ENCODE measurements at places on chromosomes 7 and 10.

DNA sequence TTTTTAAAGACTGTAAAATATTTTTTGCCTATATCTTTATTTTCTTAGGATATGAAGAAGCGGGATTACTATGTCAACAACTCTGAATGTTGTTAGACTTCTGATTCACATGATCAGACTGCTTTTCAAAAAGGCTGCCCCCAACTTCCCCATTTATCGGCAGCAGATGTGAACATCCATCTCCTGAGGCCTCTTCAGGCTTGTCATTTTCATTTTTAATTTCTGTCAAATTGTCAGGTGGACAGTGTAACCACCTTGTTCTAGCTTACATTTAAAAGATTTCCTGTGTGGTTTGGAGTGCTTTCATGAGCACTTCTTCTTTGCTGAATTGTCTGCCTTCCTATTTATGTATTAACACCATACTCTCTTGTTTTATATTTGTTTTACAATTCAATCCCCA is 78.8 kb upstream of the GSDME start:
- no peak for DNase-seq

DNA sequence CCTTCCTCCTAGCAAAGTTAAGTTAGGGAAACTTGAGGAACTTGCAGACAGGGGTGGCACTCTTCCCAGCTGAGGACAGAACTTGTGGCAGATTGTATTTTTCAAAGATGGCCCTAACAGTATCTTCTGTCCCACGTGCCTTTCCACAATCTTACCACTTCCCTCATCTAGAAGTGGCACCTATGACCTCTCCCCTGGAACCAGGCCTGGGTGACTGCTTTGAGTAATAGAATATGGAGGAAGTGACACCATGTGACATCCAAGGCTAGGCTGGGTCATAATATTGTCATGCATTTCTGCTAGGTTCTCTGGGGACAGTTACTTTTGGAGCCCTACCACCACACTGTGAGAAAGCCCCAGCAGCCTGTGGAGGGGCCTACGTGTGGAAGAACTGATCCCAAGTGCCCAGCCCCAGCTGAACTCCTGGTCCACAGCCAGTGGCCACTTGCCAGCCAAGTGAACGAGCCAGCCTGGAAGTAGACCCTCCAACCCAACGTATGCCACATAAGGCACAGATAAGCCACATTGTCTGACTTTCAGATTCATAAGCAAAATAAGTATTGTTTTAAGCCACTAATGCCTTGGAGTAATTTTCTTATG is 193.7 kb downstream of the PTPN20 start:
- DNase-seq = peak; percentile 3

DNA sequence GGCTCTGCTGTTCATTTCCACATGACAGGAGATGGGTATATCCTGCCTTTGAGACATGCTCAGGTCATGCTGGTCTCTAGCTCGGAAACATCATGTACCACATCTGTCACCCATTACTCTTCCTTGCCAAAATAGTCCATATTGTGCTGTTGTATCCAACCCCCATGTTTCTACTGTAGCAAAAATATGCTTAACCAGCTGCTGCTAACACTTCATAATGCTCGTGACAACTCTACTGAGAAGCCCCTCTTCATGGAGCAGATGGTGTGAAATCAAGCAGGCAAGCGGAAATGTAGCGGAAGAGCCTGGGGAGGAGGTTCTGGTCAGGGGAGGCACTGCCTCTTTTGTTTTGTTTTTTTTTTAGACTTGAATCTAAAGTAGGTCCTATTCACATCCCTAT is 82.9 kb downstream of the NPY start:
- DNase-seq = no peak

DNA sequence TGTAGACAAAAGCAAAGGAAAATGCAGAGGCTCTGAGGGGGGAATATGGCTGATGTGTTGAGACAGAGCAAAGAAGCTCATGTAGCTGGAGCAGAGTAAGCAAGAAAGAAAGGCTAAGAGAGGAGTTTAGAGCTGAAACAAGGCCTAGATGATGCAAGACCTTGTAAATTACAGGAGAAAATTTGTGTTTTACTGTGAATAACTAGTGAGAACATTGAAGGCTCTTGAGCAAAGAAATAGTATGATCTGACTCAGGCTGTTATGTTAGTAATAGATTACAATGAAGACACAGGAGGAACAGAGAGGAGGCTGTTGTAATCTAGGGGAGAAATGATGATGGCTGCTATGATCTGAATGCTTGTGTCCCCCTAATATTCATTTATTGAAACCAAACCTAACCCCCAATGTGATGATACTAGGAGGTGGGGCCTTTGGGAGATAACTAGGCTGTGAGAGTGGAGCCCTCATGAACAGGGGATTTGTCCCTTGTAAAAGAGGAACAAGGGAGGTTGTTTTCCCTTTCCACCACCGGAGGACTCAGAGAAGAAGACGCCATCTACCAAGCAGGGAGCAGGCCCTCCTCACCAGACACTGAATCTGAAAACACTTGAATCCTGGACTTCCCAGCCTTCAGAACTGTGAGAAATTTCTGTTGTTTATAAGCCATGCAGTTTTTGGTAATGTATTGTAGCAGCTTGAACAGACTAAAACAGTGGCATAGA is 394.9 kb downstream of the HTR7 start:
- DNase-seq = peak; percentile 11

GRCh38 chr10:98086837-98087708 is 47.4 kb upstream of the R3HCC1L start:
- no peak for DNase-seq

DNA sequence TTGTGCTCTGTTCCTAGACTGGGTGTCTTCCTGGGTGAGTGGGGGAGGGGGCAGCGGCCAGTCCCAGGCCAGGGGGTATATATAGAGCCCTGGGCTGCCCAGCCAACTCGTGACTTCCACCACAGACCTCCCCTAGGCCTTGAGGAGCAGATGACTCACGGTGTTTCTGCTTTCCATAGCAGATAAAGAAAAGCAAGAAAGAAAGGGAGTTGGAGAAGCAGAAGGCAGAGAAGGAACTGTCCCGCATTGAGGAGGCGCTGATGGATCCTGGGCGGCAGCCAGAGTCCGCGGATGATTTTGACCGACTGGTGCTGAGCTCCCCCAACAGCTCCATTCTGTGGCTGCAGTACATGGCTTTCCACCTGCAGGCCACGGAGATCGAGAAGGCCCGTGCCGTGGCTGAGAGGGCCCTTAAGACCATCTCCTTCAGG is 10.1 kb downstream of the CALHM2 start:
- no peak for DNase-seq

- DNase-seq = no peak
Measured at GRCh38 chr7:171912-172515, 20.4 kb upstream of the FAM20C start.

GRCh38 chr7:126658684-126659083 is 594.1 kb downstream of the GRM8 start:
- DNase-seq = no peak

GRCh38 chr7:98599886-98600285 is 17.2 kb upstream of the NPTX2 start:
- no peak for DNase-seq

DNA sequence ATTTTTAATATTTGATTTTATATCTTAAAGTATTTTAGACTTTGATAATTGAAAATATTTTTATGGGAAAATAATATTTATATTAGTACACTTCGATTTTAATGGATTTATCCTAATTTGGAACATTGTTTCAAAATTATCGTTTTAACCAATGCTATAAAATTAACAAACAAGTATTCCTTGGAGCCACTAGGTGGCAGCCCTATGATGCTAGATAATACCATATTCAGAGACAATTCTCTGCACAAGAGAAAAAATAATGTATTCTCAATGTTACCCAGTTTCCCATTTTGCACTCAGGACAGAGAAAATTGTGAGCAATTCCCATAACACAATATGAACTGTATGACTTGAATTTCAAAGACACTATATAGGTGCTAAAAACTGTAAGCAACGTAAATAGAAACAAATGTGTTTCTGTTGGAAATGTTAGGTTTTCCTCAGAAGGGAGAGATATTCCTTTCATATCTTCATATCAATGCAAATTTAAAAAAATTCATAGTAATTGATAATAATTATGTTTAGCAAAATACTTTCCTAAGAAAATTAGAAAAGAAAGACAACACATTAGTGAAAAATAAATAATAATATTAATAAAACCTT is 237.8 kb downstream of the SEMA3E start:
- DNase-seq = peak; percentile 40

DNA sequence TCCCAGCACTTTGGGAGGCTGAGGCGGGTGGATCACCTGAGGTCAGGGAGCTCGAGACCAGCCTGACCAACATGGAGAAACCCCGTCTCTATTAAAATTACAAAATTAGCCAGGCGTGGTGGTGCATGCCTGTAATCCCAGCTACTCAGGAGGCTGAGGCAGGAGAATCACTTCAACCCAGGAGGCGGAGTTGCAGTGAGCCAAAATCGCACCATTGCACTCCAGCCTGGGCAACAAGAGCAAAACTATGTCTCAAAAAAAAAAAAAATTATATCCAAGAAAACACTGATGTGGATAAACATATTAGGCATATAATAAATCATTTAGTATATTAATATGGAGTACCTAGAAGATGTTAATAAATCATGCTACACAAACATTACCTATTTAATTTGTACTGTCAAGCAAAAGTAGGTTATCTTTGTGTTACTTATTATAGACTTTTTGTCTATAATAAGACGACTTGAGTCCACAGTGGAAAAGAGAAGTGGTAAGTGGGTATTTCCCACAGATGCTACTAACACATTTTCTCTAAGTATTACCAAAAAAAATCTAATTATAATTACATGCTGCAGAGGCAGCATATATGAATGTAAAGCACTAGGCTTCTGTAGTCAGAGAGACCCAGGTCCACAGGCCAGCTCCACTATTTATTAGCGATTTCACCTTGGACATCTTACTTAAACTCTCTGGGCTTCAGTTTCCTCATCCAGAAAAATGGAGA is 34.5 kb downstream of the DNMBP start:
- no peak for DNase-seq

- no peak for DNase-seq
Measured at GRCh38 chr10:6513476-6513875, 66.6 kb downstream of the PRKCQ start.

DNA sequence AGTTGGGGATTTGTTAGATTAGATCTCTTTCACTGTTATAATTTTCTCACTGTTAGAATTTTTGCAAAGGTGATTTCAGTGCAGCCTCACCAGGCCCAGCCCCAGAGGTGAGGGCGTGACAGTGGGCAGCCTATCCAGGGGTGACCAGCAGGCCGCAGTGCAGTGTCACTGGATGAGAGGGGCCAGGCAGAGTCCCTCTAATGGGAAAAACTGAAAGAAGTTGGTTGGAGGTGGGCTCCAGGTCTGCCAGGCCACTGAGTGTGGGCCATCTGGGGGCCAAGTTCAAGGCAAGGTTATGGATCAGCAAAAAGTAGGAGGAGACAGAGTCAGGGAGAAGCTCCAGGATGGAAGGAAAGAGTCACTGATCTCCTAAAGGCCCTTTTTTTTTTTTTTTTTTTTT is 90.5 kb upstream of the SDK1 start:
- no peak for DNase-seq

GRCh38 chr10:71279590-71280170 is 39.4 kb upstream of the SLC29A3 start:
- no peak for DNase-seq

- no peak for DNase-seq
Measured at GRCh38 chr7:259751-260405, 30.1 kb upstream of the FOXL3 start.

- no peak for DNase-seq
Measured at GRCh38 chr7:159083001-159083697, 61.5 kb downstream of the VIPR2 start.

DNA sequence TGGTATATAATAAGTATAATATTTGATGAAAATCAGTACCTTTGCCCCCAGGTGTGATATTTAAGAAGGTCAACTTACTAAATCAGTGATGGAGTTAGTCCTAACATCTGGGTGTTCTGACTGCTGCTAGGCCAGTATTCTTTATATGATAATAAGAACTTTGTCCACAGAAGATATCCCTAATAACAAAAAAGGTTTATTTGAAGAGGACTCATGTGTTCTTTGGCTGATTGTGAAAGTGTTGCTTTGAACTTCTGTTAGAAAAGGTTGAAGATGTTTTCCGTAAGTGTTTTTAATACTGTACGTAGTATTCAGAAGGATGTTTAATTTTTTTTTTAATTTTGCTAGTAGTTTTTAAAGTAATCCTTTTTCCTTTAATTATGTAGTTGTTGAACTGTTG is 10.2 kb downstream of the PTEN start:
- DNase-seq = no peak

DNA sequence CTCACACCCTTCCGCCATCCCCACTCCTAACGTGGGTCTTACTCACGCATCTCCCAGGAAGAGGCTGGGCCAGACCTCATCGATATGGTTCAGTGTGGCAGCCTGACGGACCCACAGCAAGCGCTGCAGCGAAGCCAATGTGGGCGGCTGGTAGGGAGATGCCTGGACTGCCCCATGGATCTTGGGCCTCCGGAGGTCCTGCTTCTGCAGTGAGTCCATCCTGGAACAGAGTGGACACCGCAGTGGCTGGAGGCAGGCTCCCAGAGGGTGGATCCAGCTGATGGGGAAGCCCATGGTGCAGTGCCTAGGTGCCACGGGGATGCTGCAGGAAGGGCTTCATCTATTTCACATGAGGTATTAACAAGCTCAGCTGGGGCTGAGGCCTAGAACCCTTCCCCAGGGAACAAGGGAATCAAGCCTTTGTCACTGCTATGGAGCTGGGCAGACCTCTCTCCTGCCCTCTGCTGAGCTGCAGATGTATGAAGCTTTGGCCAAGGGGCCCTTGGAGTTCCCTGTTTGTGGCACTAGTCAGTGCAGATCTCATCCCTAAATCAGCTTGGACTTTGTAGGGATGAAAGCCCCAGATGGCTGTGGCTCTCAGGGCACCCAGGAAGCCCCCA is 13.7 kb upstream of the SAMD8 start:
- no peak for DNase-seq

GRCh38 chr7:100493476-100494264 is 9.9 kb downstream of the NYAP1 start:
- DNase-seq = peak; percentile 53

DNA sequence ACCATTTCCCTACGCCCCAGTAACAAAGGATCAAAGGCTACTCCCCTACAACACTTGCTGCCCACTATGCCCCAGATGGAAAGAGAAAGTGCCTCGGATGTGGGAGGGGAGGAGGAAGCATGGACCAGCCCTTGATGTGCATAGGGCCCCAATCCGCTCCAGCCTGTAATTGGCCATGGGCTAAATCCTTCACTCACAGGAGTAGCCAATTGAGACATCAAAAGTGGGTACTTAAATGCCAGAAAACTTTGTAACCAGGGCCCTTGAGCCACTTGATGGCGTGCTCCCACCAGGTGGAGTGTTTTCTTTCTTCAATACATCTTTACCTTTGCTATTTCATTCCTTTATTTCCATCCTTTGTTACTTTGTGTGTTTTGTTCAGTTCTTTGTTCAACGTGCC is 500.5 kb upstream of the LRRN3 start:
- no peak for DNase-seq

GRCh38 chr7:95690367-95690947 is 81.9 kb upstream of the DYNC1I1 start:
- DNase-seq = peak; percentile 75

- DNase-seq = no peak
Measured at GRCh38 chr10:78247821-78248220, 214.2 kb downstream of the RPS24 start.

DNA sequence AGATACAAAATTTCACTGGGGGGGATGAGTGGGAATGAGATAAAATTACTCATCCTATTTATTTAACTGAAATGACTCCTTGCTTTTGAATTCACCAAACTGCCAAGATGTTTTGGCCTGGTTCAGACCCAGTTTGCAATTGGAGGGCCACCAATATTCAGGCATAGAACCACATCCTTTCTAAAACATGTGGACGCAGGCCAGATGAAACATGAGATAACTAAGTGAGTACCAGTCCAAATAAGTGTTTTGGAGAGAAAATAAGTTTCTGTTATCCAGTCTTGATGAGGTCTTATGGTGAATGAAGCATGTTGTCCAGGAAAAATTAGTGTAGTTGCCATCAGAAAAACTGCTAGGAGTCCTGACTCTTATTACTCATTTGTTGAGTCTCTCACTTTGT is 36.3 kb upstream of the PDK4 start:
- no peak for DNase-seq
